ENCODE measurements at places on chromosomes 7 and 10.

- no peak for DNase-seq
Observed at GRCh38 chr7:97421307-97421930, 303.9 kb downstream of the SDHAF3 start.

DNA sequence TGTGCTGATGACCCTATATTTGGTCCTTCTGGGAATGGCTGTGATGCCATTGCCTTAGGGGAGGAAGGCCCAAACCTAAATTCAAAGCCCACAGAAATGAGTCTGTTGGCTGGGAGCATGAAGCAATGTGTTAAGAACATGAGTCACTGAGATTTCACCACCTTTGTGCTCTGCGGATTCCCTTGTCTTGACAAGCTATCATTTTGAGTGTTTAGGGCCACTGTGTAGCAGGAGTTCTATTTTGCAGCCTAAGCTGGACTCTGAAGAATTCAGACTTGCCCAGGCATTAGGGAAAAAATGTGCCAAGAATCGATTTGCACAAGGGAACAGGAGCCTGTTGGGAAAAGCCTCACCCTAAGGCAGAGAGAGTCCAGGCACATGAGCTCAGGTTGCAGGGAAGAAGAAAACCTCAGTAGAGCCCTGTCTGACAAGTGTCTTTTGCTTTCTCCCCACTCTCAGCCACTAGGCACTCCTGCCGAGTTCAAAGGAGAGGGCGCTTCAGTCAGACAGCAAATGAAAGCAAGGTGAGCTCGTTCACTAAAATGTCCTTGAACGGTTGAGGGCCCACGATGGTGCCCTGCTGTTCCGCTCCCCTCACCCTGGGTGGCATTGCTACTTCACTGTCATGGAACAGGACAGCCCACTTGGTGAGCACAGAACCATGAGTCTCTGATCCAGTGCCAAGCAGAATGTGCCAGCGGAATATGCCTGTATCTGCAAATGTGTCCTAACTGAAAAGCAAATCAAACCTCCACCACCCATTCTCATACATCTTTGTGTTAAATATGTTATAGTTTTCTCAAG lies 93.6 kb downstream of the PRLHR start:
- no peak for DNase-seq

GRCh38 chr7:151123822-151124464 lies 37.7 kb downstream of the AGAP3 start:
- DNase-seq: peak; percentile 96

- peak; percentile 54 for DNase-seq
Observed at GRCh38 chr7:40329601-40330153, 194.9 kb downstream of the SUGCT start.

DNA sequence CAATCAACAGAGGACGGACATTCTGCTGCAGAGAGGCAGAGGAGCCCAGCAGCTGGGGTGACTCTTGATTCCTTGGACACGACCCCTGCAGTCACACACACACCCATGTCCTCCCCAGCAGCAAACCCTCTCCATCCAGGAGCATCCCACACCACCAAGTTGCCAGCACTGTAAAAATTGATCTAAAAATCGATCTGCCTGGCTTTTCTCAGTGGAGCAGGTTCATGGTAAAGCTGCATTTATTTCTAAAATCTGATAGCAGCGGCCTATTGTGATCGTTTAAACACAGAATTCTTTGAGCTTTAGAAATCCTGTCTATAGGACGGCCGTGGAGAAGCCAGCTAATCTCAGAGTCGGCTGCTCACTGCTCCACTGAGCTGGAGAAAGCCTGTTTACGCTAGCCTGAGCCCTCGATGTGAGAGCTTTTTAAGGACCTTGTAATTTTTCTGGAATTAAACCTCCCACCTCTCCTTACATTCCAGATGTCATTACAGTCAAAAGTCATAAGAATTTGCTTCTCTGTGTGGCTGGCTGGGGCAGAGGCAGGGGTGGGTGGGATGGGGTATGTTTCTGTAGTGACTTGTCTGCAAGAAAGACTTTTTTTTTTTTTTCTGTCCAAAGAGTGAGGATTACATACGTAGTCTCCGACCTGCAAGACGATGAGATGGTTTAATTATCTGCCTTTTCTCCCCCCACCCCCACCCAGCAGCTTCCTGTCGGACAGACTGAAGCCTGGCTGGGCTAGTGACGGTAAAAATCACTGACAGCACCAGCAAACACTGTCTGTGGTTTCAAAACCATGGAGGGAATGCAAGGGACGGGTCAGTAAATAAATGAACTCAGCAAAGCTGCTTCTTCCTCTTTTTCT lies 31.6 kb downstream of the TRIM8 start:
- DNase-seq: peak; percentile 56

- no peak for DNase-seq
Observed at GRCh38 chr10:112848868-112849430, 101.1 kb upstream of the TCF7L2 start.

DNA sequence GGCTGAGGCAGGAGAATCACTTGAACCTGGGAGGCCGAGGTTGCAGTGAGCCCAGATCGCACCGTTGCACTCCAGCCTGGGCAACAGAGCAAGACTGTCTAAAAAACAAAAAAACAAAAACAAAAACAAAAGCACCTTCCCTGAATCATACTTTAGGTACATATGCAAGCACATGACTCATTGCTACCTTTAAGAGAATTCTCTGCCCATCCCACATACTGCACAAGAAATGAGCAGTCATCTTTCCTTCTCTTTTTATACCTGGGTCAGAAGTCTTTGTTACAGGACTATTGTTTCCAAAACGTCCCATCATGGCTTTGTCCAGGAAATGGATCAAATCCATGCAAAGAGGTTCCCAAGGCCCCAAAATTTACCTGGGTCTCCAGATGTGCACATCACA lies 21.5 kb upstream of the AKR1B10 start:
- DNase-seq: no peak

DNA sequence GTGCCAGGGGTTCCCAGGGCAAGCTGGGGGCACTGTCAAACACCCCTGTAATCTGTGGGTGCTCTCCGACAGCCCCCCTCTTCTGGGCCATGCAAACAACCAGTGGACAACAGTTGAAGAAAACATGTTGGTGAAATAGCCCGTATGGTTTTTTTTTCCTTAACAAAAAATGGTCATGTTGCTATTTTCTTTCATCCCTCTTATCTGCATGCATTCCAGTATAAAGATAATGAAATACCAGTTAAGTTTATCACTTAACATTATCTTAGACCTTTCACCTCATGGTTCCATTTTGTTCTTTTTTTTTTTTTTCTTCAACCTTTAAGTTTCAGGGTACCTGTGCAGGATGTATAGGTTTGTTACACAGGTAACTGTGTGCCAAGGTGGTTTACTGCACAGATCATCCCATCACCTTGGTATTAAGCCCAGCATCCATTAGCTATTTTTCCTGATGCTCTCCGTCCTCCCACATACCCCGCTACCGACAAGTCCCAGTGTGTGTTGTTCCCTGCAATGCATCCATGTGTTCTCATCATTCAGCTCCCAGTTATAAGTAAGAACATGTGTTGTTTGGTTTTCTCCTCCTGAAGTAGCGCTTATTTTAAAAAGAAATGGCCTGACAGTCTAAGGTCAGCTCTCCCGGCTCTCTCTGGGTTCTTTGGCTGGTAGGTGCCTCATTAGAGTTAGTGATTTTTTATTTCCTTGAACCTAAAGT lies 110.1 kb downstream of the NRP1 start:
- no peak for DNase-seq

DNA sequence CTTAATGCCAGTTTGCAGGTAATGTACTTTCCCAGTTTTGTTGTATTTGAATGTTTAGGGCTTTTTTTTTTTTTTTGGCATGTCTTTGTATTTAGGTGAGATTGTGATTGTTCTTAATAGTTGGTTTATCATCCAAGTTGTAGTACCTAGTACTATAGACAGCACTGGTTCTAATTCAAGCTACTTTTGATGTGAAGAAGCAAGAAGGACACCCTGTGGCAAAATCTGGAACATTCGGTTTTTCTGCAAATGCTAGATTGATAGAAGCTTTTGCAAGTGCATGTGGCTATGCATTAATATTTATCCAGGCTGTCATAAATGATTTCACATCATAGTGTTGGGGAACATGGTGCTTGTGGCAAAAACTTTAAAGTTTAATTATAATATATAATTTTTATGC lies 248.9 kb downstream of the FOXP2 start:
- DNase-seq: no peak

GRCh38 chr7:106220307-106220706 lies 64.5 kb downstream of the NAMPT start:
- no peak for DNase-seq

GRCh38 chr7:7321681-7322080 lies 139.3 kb downstream of the C1GALT1 start:
- peak; percentile 64 for DNase-seq

DNA sequence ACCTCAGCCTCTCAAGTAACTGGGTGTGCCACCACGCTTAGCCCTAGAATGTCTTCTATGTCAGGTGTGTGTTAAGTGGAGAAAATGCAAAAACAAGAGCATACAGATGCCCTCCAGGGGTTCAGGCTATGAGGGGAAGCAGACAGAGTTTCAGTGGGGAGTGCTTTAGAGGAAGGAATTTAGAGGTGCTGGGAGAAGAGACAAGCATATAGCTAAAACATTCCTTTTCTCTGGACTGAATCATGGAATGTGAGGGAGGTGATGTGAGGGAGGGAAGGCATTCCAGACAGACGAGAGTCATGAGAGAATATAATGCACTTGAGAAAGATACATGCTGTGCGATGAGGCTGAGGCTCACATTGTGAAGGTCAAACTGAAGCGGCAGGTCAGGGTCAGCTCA lies 6.6 kb upstream of the ZNF786 start:
- no peak for DNase-seq

DNA sequence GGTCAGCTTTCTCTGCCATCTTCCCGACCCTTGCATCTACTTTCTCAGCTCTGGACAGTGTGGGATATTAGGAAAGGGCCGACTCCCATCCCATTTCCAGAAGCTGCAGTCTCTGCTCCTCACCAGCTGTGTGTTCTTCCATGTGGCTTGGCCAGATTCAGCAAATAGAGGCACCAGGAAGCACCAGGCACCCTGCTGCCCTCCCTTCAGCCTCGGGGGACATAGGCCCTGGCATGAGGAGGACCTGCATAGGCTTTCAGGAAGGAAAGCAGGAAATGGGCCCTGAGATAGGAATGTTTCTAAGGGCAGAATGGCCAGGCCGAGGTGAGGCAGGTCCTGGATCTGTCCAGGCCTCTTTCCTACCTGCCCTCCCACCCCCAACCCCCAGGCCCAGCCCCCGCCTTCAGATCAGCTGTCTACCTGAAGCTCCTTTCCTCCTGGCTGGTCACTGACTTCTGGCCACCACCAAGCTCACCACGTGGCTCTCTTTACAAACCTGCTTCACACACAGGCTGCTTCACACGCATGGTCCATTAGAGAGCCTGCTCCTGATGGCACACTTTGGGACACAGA lies 27.5 kb upstream of the PURB start:
- DNase-seq: no peak

DNA sequence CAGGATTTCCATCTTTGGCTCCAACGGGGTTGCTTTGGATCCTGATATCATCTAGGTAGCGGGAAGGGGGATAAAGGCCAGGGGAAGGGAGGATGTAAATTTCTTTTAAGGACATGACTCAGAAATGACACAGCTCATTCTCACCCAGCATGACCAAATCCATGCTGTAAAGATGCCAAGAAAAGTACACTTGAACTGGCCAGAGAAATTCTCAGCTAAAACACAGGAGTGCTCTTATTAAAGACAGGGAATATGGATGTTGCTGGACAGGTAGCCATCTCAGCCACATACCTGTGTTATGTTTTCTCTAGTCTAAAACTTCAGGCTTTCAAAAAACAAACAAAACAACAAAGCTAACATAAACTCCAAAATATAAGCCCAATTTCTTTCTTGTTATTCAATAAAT lies 68.3 kb downstream of the NAMPT start:
- no peak for DNase-seq

DNA sequence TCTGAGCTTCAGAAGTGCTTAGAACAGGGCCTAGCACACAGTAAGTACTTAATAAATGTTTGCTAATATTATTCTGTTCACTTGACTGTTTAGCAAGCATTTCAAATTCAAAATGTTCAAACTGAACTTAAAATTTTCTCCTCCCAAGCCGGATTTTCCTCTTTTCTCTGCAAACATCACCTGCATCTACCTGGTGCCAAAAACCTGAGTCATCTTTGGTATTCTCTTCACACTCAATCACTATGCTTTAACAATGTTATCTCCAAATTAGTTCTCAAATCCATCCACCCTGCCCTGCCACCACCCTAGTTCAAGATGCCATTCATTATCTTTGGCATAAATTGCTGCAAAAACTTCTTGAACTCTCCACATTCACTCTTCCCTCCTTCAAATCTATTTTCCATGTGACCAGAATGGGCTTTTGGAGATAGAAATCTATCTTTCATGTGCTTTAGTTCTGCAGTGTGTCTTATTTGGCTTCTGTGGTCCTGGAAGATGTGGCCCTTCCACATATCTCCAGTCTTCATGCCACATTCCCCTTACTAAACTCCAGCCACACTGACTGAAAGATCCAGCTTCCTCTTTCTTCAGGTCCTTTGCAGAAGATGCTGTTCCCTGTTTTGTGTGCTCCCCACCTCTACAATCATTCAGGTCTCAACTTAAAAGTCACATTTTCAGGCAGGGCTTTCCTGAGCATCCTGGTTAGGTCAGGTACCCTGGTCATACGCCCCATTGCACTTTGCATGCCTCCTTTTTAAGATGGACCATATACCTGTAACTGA lies 2.0 kb downstream of the GGCT start:
- DNase-seq: no peak

GRCh38 chr7:140917258-140917657 lies 7.5 kb downstream of the BRAF start:
- DNase-seq: no peak

DNA sequence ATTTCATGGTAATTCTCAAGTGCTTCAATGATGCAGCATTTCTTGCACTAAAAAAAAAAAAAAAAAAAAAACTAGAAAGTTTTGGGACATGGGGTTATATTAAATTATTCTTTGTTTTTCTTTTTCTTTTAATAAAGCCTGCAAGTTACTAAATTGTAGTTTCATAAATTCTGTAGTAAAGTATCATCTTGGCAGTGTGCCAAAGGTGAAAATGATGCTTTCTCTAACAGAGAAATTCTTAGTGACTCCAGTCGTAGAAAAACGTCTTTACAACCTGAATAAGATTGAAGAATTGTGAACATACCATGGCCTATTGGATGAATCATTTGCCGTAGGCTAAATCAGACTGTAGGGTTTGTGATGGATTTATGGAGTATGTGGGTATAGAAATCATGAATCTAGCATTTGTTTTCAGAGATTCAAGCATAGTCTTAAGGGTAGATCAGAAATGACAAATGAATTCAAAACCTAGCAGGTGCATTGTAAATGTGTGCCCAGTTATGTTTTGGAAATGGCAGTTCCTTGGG lies 27.1 kb downstream of the RBM17 start:
- DNase-seq: no peak

GRCh38 chr10:119597405-119598186 lies 832 bp upstream of the TIAL1 start:
- peak; percentile 49 for DNase-seq

Measured in GM10248 (cell line).